ENCODE measurements at places on chromosomes 3 and 15. TPM values are rescaled to one million over a fixed set of nuclear protein-coding genes. Genes with fewer than 3 reads are reported as not detected.

Gene GOLGA8G
- 0.12 TPM for polyA plus RNA-seq

Gene SSR3
- polyA plus RNA-seq = 164 TPM

Gene BFSP2
- not detected for polyA plus RNA-seq

Gene HEXA
- polyA plus RNA-seq = 109 TPM

DNA sequence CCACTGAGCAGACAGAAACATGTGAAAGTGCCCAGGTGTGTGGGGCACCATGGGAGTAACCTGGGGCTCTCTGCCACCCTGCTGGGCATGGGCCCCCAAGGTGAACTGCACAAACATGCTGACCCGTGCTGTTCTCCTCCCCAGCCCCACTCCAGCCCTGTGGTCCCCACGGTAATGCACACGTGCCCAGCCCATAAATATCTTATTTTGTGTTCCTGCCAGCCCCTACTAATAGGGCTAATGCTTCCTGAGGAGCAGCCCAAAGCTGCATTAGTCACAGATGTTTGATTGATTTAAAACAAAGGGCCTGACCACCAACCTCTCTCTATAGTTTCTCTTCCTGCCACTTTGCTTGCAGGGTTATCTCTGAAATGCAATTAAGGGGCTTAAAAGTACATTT lies 95.4 kb downstream of the ABHD5 start:
- no peak for DNase-seq

DNA sequence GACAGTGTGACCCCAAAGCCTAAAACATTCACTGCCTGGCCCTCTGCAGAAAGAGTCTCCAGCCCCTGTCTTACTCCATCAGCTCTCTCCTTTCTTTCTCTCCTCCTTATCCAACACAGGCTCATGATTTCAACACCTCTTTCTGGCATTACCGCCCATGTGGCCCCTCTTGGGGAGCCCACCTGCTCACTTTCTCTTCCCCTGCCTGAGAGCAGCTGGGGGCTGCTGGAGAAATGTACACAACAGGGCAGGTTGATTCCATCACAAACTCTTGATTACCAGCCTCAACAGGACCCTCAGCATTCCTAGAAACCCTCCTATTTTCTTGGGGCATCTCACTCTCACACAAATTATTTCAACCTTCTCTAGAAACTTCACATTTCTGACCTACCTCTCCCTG lies 98.3 kb downstream of the ABHD5 start:
- no peak for DNase-seq

Gene KNL1
- 21.6 TPM for polyA plus RNA-seq

DNA sequence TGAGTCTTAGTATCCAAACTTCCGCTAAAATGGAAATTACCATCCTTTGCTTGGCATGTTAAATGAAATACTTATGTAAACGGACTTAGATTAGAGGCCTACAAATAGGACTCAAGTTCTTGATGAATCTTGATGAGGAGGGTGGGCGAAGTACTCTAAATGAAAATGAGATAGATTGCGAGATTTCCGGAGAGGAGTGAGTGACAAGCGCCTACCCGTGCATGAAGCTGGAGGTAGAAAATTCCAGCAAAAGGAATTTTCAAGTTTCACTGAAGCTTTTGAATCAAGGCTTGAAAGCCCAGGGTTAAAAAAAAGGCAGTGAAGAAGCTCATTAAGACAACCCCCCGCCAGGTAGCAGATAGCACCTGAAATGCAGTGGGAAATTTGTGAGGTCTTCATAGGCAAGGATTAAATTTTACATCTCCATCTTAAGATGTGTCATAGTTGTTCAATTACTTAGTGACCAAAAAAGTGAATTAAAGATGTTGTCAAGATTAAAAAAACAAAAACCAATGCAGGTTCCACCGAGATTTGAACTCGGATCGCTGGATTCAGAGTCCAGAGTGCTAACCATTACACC lies 655 bp upstream of the RAB11A start:
- DNase-seq = no peak

Gene ITIH1
- not detected for polyA plus RNA-seq

DNA sequence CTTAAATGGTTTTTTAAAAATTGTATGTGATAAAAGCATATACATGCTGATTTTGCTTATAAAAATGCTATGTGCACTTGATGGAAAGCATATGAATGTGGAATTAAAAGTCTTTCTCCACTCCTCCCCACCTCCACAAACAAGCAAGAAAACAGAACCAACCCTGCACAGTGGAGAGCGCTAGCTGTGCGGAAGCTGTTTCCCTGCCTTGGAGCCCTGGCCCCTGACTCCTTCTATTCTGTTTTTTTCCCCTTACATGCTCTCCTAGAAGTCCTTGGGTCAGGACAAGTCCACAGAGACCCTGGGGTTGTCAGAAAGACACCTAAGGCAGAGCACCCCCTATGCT lies 64.2 kb downstream of the BOC start:
- DNase-seq = no peak

- no peak for DNase-seq
These were observed 17.7 kb upstream of the SLC6A1 start for GRCh38 chr3:10974746-10975375.

All from left renal pelvis (tissue), 4 donors.